ENCODE measurements at places on chromosomes 2 and 18.

DNA sequence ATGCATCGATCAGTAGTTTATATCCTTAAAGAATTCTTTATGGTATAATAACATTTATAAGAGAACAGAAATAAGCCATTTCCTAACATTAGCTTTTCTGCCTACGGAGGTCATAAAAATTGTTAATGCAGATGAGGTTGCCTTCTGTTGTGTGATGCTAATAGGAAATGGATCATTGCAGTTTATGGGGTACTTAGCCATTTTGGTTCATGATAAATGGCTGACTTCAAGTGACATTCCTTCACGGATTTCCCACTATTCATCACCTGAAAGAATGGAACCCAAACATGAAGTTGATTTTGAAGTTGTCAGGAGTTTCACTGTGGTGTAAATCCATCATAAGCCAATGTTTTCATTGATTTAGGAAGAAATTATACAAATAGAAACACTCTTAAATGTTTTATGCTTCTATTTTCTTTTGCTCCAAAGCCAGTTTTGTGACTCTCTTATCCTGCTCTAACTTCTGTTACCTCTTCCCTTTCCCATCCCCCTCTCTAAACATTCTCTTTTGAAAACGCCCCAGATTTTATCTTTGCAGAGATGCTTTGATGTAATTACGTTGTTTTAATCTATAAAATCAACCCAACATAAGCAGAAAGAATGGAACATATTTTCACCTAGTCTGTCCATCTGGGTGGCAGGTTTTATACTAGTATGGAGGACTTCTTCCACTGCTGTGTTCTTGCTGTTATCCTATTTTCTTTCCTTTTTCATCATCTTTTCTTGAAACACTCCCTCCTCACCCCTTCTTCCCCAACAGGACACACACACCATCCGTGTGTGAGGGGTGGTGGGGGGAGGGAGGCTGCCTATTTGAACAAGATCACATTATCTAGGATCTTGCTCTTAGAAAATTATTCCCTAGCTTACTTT is 58.2 kb downstream of the GREB1L start:
- H3K27ac ChIP-seq = no peak overlapping the region
- no peak for DNase-seq
- no peak overlapping the region for H3K4me3 ChIP-seq
- H3K27me3 ChIP-seq = no peaks in the 10 kb centered on the region
- H3K36me3 ChIP-seq = no peaks in the 10 kb centered on the region

DNA sequence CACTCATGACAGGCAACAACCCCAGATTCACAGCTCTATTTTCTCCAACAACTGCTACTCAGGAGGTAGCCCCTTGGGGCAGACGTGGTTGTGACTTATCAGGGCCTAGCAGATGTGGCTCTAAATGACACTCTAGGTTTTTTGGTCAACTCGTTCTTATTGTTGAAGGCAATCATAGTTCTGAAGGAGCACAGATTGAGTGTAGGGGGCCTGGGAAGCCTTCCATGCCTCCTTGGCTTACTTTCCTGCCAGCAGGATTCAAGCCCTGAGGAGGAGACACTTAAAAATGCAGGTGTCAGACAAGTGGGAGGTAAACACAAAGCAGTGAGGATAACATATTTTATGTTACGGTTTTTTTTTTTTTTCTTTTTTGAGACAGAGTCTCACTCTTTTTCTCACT is 23.5 kb upstream of the SUCLG1 start:
- no peaks in the 10 kb centered on the region for H3K27me3 ChIP-seq
- H3K36me3 ChIP-seq = no peaks in the 10 kb centered on the region
- no peak for DNase-seq
- no peak overlapping the region for H3K27ac ChIP-seq

DNA sequence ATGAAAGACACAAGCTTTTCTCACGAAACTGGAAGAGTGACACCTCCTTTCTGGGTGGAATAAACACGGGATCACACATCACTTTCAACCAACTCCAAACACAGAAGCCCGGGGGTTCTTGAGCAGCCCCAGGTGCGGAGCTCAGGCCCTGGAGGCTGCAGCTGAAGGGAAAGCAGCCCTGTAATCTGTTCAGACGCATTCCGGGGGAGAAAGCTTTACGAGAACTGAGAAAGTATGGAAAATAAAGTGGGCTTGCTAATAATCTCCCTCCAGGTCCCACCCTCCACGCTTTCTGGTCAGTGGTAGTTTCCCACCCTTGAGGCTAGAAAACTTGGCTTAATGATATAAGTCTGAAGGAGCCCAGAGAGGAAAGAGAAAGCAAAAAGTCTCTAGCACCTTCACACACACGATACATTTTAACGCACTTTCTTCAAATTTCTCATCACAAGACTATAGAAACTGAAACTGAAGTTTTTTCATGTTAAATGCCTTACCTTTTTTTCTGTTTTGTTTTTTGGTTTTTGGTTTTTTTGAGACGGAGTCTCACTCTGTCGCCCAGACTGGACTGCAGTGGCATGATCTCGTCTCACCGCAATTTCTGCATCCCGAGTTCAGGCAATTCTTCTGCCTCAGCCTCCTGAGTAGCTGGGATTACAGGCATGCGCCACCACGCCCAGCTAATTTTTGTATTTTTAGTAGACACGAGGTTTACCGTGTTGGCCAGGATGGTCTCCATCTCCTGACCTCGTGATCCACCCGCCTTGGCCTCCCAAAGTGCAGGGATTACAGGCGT is 141.3 kb downstream of the AFF3 start:
- no peak overlapping the region for H3K27ac ChIP-seq
- H3K36me3 ChIP-seq = no peaks in the 10 kb centered on the region
- no peaks in the 10 kb centered on the region for H3K27me3 ChIP-seq

- no peaks in the 10 kb centered on the region for H3K36me3 ChIP-seq
- DNase-seq = no peak
- H3K27ac ChIP-seq = no peak overlapping the region
These were observed 626.5 kb downstream of the ZEB2 start for GRCh38 chr2:143893371-143893770.

GRCh38 chr2:207926133-207926988 is 99.0 kb downstream of the PLEKHM3 start:
- H3K27me3 ChIP-seq = no peaks in the 10 kb centered on the region
- no peaks in the 10 kb centered on the region for H3K36me3 ChIP-seq
- no peaks in the 10 kb centered on the region for H3K4me1 ChIP-seq
- DNase-seq = no peak
- H3K4me3 ChIP-seq = no peak overlapping the region

- H3K27ac ChIP-seq = no peak overlapping the region
- no peak overlapping the region for H3K4me3 ChIP-seq
- no peaks in the 10 kb centered on the region for H3K4me1 ChIP-seq
- DNase-seq = no peak
- H3K27me3 ChIP-seq = no peaks in the 10 kb centered on the region
These were observed 55.3 kb upstream of the LAPTM4A start for GRCh38 chr2:20106746-20107145.

DNA sequence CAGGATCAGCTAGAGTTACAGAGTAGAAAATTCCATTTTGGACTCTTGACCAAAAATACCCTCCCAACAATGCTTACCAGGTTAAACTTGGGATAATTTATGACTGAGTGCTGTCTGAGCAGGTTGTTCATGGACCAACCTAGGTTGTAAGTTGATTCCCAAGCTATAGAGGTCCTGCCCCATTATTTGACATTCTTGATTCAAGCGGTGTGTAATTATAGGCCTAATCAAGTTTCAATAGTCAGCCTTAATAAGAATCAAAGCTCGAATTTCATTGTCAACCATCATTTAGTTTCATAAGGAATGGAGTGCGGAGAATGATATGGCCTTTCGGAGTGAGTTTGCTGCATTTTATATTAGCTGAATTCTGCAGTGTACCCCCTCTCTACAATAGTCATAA is 152.8 kb upstream of the FIGN start:
- H3K4me1 ChIP-seq = no peaks in the 10 kb centered on the region
- H3K27me3 ChIP-seq = no peaks in the 10 kb centered on the region
- no peak overlapping the region for H3K4me3 ChIP-seq
- no peaks in the 10 kb centered on the region for H3K36me3 ChIP-seq

DNA sequence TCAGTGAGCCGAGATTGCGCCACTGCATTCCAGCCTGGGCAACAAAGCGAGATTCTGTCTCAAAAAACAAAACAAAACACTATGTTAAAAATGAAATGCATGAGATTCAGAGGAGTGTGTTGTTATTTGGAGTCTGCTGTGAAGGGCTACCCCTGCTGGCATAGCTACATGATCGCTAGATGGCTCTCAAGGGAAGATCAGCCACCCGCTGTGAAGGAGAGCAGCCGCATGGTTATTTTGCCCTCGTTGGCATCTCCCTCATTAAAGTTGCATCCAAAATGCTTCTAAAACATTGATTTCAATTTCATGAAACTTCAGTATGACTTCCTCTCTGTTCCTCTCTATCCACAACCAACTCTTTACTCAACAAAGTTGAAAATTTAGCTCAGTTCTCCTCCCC is 54.8 kb upstream of the NDUFV2 start:
- no peaks in the 10 kb centered on the region for H3K36me3 ChIP-seq
- DNase-seq = no peak
- H3K4me3 ChIP-seq = no peak overlapping the region
- H3K4me1 ChIP-seq = no peaks in the 10 kb centered on the region
- no peak overlapping the region for H3K27ac ChIP-seq

DNA sequence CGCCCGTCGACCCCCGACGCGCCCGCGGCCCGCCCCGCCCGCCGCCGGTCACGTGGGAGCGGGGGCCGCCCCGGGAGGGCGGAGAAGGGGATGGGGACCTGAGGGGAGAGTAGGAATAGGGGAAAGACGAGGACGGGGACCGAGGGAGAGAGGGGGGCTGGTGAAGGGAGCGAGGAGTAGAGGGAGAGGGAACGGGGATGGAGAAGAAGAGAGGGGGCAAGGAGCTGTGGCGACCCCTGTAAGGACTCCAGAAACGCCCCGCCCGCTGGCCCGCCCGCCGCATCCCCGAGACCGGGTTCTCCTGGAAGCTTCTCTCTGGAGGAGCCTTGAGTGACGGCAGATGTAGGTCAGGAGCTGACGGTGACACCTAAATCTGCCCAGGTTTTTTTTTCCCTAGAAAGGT is 615 bp downstream of the ADNP2 start:
- peak overlapping the region; percentile 75 for H3K4me3 ChIP-seq
- H3K36me3 ChIP-seq = no peaks in the 10 kb centered on the region

- no peak overlapping the region for H3K4me3 ChIP-seq
- H3K4me1 ChIP-seq = peaks cover 49% of the 10 kb centered on the region
- no peak overlapping the region for H3K27ac ChIP-seq
- H3K36me3 ChIP-seq = no peaks in the 10 kb centered on the region
- no peak for DNase-seq
These were observed 18.7 kb upstream of the ACKR3 start for GRCh38 chr2:236550701-236551465.

DNA sequence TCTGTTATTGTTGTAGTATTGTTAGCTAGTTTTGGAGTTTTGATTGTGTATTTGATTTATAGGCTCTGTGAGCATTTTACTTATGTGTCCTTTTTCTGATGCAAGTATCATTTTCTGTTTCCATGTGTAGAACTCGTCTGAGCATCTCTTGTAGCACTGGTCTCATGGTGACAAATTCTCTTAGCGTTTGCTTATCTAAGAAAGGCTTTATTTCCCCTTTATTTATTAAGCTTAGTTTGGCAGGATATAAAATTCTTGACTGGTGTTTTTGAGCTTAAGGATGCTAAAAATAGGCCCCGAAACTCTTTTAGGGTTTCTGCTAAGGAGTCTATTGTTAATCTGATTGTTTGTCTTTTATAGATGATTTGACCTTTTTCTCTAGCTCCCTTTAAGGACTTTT is 57.6 kb upstream of the THUMPD2 start:
- DNase-seq = no peak
- no peaks in the 10 kb centered on the region for H3K4me1 ChIP-seq
- no peak overlapping the region for H3K4me3 ChIP-seq
- H3K27ac ChIP-seq = no peak overlapping the region

DNA sequence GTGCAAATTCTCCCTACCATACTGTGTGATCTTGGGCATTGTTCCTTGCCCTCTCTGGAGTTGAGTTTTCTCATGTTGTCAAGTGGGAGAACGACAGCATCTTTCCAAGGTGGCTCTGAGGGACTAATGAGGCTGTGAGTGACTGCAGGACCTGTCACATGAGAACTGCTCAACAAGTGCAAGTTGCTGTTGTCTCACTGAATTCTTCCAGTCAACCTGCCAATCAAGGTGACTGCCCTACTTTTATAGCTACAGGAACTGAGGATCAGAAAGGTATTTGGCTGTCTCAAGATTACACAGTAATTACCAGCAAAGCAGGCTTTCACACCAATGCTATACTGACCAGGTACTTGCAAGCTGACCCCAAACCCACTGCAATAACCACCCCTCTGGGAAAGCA is 137.6 kb downstream of the MTCL1 start:
- DNase-seq = no peak
- no peak overlapping the region for H3K27ac ChIP-seq
- no peaks in the 10 kb centered on the region for H3K27me3 ChIP-seq

- H3K36me3 ChIP-seq = no peaks in the 10 kb centered on the region
- no peaks in the 10 kb centered on the region for H3K4me1 ChIP-seq
- no peak overlapping the region for H3K4me3 ChIP-seq
- no peak for DNase-seq
- H3K27me3 ChIP-seq = no peaks in the 10 kb centered on the region
- no peak overlapping the region for H3K27ac ChIP-seq
These were observed 17.8 kb downstream of the THNSL2 start for GRCh38 chr2:88187927-88188326.

DNA sequence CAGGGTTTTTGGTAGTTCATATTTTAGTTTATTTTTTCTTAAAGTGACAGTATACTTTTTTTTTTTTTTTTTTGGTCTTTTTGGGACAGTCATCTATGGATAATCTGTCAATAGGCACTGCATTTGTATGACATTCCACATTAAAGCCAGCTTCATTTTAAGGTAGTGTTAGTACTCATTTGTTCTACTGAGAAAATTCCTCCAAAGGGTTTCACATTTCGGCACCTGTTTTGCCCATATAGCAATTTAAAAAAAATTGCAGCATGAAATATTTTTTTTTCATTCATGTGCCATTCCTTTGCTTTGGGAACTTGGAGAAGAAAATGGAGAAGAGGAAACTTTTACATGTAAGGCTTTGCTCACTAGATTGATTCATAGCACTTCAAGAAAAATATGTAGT is 276.3 kb upstream of the TCF4 start:
- H3K27ac ChIP-seq = no peak overlapping the region
- H3K4me3 ChIP-seq = no peak overlapping the region
- no peaks in the 10 kb centered on the region for H3K4me1 ChIP-seq
- no peak for DNase-seq

GRCh38 chr2:58137221-58137620 is 90.6 kb downstream of the VRK2 start:
- H3K4me1 ChIP-seq = no peaks in the 10 kb centered on the region
- no peaks in the 10 kb centered on the region for H3K27me3 ChIP-seq
- no peaks in the 10 kb centered on the region for H3K36me3 ChIP-seq
- H3K4me3 ChIP-seq = no peak overlapping the region

- H3K36me3 ChIP-seq = no peaks in the 10 kb centered on the region
- H3K4me3 ChIP-seq = no peak overlapping the region
- no peaks in the 10 kb centered on the region for H3K27me3 ChIP-seq
- no peak overlapping the region for H3K27ac ChIP-seq
- DNase-seq = no peak
These were observed 733.6 kb upstream of the ZEB2 start for GRCh38 chr2:145253492-145253891.
